ENCODE measurements at places on chromosomes 11 and 22. TPM values are rescaled to one million over a fixed set of nuclear protein-coding genes. Genes with fewer than 3 reads are reported as not detected.

MEN1 gene
- 19.5 TPM for total RNA-seq

PATE2 gene
- total RNA-seq = not detected

DNA sequence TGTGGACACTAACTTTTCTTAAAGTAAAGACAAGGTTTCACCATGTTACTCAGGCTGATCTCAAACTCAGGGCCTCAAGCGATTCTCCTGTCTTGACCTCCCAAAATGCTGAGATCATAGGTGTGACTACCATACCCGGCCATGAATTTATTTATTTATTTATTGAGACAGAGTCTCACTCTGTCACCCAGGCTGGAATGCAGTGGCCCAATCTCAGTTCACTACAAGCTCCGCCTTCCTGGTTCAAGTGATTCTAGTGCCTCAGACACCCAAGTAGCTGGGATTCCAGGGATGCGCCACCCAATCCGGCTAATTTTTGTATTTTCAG is 29.7 kb upstream of the PCF11 start:
- no peak for DNase-seq

DNA sequence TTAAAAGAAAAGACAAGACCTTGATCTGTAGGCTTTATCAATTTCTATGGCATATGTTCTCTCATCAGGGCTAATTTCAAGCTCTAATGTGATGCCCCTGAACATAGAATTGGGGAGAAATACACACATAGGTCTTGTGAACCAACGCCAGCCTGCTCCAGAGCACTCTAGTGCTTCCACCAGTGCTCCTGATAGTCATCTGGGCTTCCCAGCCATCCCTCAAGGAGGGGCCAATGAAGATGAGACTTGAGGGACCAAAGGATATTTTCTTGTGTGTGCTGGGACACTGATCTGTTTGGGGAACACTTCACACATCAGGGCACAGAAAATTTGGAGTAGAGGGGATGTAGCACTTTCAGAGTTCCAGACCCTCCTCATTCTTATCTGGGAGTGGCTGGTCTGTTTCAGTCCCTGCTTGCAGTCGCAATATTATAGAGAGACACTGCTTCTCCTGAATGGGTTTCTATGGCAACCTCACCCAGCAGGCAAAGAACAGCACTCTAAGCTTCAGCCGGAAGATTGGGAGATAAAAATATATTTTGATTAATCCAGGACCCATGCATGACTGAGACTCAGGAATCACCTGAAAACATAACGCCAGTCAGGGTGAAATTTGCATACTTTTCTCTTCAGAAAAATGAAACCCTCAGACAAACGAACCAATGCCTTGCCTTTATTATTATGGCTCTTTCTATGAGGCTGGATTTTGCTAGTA is 28.4 kb upstream of the SCN3B start:
- no peak for DNase-seq

DNA sequence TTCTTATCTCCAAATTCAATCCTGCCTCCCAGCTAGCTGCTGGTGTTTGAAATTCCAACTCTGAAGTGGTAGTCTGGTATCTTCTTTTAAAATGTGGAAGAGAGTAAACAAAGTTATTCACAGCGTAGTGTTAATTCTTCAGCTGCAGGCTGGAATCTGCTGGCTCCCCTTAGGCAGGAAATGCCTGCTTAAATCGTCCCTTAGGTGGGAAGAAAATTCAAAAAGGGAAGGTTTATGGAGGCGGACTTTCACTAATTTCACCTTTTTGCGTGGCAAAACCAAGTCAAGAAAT is 439.0 kb upstream of the CCDC90B start:
- no peak for DNase-seq

GRCh38 chr11:701741-702461 is 4.1 kb upstream of the EPS8L2 start:
- no peak for DNase-seq

- no peak for DNase-seq
Measured at GRCh38 chr22:30804626-30805025, 110.0 kb downstream of the OSBP2 start.

GRCh38 chr11:8011981-8012444 is 24.9 kb downstream of the EIF3F start:
- DNase-seq = no peak

DNA sequence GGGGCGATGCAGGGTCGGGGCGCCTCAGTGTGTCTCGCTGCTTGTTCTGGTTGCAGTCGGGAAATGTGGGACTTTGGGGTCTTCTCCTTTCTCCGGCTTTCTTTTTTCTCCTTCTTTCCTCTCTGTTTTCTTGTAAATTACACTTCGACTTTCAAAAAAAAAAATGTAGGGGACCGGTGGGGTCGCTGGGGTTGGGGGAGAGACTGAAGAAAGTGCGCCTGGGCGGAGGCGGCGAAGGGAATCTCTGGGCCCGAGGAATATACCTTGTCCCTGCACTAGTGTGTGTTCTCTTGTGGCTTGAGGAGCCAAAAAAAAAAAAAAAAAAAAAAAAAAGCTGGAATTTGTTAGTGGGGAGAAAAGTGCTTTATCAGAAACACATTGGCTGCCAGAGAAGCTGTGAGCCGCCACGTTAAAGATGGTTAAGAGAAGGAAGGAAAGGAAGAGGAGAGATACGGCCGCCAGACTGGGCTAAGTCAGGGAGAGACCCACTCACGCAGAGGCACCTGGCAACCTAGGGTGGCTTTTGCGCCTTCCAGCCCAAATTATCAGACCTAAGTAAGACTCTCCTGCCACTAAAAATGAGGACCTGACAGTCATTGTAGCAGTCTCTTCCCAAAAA is 8.4 kb upstream of the FLI1 start:
- DNase-seq = no peak
